H4 (cell line): ENCODE measurements at places on chromosomes 16 and 17. TPM values are rescaled to one million over a fixed set of nuclear protein-coding genes. Genes with fewer than 3 reads are reported as not detected.

Gene C1QTNF8
- total RNA-seq = not detected in 2 replicates

DNA sequence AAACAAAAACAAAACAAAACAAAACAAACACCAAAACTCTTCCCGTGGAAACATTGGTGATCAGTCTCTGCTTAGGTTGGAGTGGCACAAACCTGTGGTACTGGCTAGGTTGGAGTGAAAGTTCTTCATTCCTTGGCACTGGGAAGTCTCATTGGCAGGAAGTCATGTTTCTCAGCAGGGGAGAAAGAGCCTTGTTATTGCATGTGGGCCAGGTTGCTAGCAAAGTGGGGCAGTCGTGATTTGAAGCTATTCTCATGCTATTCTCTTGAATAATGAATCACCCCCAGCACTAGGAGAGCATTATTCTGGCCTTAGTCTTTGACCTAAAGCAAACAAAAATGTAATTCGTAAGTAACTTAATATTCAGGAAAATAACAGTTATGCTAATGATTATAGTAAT lies 24.3 kb upstream of the B4GALNT2 start:
- peak; percentile 62 for DNase-seq

GRCh38 chr16:15856901-15857698 lies at the start of gene MYH11:
Gene MYH11 (minus strand): TSS chr16:15857028. CDS start chr16:15838252, 18,776 bp downstream.
- DNase-seq = no peak

DNA sequence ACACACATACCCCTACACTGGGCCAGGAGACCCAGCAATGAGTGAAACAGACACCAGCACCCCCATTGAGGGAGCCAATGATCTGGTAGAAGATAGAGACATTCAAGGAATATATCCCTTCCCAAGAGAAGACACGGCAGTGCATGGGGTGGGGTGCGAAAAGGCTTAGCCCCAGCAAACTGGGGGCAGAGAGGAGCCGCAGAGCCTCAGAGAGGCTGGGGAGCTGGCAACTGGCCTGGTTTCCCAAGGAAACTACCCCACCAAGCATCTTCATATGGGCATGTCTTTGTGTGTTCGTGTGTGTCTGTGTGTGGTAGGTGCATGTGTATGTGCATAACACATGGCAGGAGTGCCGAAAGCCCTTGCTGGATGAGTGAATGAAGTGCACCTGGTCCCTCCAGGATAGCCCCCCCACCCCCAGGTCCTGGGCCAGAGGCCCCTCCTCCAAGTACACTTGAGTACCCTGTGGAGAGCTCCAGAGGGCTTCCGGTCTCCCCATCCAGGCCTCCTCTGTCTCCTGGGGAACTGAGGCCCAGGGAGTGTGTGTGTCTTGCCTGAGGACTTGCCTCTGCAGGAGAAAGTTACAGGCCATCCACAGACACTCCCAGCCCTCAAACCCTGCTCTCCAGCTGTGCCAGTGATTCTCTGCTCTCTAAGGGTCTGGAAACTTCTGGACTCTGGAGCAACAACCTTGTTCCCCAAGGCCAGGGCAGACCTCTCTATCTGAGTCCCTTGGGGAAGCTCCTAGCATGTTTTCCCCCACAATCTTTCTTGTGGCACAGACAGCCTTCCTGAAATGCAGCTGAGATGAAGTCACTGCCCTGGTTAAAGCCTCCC lies 15.9 kb downstream of the TBX2 start:
- no peak for DNase-seq

Gene IGFALS
- not detected in 2 replicates for total RNA-seq
